ENCODE measurements at places on chromosomes 12 and 14.
A peak's percentile ranks its signal among the peaks of the same experiment; 100 is the strongest.

- no peak for DNase-seq
These were observed 28.4 kb upstream of the ATP2B1 start for GRCh38 chr12:89736995-89737394.

DNA sequence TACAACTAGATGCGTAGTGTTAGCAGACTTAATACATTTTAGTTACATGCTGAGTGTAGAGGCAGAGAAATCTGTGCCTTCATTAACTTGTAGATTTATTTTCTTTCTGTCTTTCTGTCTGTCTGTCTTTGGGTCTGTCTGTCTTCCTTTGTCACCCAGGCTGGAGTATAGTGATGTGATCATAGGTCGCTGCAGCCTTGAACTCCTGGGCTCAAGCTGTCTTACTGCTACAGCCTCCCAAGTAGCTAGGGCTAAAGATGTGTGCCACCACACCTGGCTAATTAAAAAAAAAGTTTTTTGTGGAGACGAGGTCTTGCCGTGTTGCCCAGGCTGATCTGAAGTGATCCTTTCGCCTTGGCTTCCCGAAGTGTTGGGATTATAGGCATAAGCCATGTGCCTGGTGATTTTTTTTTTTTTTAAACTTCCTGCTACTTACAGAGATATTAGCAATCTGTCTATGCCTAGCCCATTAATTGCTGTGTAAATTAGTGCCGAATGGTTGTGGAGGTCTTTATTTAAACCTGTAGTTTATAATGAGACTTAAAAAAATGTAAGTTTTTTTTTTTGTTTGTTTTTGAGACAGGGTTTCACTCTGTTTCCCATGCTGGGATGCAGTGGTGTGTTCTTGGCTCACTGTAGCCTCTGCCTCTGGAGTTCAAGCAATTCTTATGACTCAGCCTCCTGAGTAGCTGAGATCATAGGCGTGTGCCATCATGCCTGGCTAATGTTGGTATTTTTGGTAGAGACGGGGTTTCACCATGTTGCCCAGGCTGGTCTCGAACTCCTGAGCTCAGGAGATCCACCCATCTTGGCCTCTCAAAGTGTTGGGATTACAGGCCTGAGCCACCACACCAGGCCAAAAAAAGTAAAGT, 22.8 kb downstream of the ERC1 start:
- DNase-seq, result no peak

GRCh38 chr14:21032326-21033132, 2.1 kb downstream of the RNASE13 start:
- DNase-seq, result no peak

DNA sequence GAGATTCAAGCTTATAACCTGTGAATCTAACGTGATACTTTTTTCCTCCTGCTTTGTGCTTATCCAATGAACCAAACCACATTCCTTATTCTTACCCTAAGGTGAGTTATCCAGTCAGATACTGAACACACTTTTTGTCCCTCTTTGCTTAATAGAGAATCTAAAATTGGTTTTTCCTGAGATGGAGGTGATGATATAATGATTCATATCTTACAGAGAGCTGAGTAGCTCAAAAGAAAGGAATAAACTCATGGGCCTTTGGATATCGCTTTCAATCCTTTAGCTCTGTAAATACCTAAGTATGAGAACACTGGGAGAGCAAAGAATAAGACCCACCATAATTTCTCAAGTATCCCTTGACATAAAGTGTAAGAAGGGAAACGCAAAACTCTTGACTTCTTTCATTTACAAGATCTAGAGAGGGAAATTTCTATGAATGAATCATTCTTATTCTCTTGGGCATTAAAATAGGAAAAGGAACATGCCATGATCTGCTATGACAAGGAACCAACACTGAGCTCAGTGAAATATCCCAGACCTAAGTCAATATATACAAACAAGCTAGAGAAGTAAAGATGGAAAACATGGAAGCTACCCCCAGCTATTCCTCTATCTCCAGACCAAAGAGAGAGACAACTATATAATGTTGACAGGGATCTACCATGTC, 81.8 kb upstream of the STAC3 start:
- no peak for DNase-seq

GRCh38 chr14:61406675-61407074, 85.3 kb downstream of the PRKCH start:
- DNase-seq, result no peak

DNA sequence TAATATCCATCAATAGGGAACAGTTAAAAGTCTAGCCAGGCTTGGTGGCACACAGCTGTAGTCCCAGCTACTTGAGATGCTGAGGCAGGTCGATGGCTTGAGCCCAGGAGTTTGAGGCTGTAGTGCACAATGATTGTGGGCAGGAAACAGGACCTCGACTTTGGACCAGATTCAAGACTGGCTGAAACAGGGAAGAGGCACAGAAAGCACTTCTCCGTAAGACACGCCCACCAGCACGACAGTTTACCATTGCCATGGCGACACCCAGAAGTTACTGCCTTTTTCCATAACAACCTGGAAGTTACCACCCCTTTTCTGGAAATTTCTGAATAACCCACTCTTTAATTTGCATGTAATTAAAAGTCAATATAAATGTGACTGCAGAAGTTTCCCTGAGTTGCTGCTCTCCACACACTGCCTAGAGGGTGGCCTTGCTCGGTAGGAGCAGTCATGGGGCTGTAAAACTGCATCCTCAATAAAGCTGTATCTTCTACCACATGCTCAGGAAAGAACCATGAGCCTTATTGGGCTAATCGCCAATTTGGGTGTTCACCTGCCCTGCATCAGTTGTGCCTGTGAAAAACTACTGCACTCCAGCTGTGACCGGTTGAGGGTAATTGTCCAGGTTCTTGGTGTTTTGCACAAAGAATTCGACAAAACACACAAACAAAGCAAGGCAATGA, 4.6 kb upstream of the LRRC23 start:
- DNase-seq, result no peak

DNA sequence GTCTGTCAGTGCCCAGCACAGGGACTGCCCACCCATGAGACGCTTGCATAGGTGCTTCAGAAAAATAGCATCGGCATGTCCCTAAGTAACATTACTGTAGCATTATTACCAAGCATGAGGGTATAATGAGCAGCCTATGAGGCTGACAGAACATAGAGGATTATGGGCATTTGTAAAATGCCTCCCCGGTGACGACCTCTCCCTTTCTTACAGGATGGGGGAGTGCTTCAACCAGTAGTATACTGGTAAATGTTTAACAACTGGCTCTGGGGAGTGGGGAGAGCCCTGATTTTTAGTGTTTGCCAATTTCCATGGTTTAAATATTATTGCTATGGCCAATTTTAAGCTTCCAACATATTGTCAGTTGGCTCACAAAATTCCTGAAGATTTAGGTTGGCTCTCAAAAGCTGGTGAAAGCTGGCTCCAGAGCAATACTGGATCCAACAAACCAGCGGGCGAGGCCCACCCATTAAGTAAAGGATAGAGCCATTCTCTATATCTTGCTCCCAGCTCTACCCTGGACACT, 104.5 kb downstream of the ETNK1 start:
- DNase-seq, result no peak

GRCh38 chr12:82862876-82863649, 176.4 kb downstream of the TMTC2 start:
- DNase-seq, result no peak

GRCh38 chr14:74240794-74241651, 1.8 kb downstream of the VSX2 start:
- DNase-seq, result peak; percentile 67

GRCh38 chr12:96824074-96824837, 82.8 kb upstream of the NEDD1 start:
- DNase-seq, result no peak

GRCh38 chr14:66680216-66680615, 172.3 kb downstream of the GPHN start:
- DNase-seq, result no peak

GRCh38 chr12:111430433-111431353, 25.0 kb downstream of the SH2B3 start:
- DNase-seq, result peak; percentile 76

DNA sequence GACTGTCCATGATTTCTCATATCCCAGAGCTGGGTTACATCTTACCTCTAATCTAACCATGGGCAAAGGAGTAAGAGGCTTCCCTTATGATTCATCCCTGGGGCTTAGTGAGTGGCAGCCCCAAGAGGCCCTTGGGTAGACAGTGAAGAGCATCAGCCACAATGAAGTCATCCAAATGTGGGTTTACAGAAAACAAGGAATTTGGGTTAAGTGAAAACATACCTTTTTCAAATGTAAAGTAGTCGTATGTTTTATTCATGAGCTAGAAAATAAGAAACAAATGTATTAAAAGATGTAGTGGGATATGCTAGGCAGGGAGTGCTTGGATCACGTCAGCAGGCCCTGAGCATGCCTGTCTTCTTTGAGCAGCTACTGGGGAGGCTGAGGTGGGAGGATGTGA, 54.0 kb upstream of the ELK3 start:
- DNase-seq, result no peak

- DNase-seq, result no peak
These were observed 20.0 kb downstream of the NT5DC3 start for GRCh38 chr12:103820881-103821489.

DNA sequence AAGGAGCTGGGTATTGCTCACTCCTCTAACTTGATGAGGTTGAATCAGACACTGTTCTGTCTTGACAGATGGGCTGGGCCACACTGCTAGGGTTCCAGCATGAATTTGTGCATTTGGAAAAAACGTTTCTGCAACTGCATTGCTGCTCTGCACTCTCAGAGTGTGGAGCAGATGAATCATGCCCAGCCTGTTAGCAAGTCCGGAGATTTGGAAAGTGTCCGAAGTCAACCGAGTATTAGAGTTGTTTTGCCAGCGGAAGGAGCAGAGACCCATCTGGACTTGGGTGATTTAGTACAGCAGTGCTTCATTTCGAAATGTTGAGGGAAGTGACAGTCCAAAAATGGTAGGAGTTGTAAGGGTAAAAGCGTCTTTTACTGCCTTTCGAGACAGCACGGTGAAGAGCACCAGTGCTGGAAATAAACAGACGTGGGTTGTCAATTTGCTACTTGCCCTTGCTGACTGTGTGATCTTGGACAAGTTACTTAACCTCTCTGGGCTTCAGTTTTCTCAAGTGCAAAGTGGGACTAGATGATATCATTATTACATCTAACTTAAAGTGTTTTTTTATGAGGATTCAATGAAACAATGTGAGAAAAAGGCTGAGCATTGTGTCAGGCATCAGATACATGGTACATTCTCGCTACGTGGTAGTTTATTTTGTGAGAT, 139.5 kb downstream of the CHST11 start:
- DNase-seq, result no peak

GRCh38 chr12:93415723-93416464, 25.9 kb downstream of the UBE2N start:
- no peak for DNase-seq

GRCh38 chr14:61749867-61750266, 12.4 kb upstream of the SNAPC1 start:
- DNase-seq, result no peak

DNA sequence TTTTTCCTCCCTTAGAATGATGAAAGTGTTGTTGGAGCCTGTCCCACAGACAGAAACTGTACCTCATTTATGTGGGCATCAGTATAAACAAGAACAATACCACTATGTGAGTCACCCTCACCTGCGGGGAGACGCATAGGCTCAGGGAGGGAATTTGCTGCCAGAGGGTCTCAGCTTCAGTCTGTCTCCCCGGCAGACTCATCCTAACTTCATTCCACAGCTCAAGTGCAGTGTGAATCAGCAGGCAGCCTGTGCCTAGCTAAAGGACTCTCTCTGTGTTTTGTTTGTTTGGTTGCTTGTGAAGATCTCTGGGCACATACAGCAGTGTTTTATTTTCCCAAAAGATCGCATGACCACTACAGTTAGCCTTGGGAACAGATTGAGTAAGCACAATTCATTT, 98.9 kb downstream of the PRKCH start:
- no peak for DNase-seq

DNA sequence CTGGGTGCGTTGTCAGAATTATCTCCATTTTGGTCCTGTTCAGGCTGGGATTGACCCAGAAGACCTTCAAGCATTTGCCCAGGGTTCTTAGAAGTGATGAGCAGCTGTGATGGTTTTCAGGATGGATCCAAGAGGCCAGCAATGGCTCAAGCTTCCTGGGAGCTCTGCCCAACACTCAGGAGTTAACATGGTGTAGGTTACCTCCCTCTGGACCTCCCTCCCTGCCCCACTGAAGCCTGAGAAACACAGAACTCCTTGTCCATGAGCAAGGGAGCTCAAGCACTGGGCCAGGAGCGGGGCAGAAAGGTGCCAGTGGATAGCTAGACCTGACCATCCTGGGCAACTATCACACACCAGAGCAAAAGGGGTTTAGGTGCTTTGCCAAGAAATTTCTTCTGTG, 148.4 kb upstream of the FKBP4 start:
- no peak for DNase-seq

GRCh38 chr12:26193539-26193938, 1.8 kb upstream of the SSPN start:
- DNase-seq, result no peak

Data from GM13976 (cell line).